ENCODE measurements at places on chromosomes 1 and 21.

GRCh38 chr1:184502161-184502560 lies 115.3 kb downstream of the C1orf21 start:
- DNase-seq, result no peak

- no peak for DNase-seq
Observed at GRCh38 chr1:66730462-66730861, 21.8 kb upstream of the DYNLT5 start.

DNA sequence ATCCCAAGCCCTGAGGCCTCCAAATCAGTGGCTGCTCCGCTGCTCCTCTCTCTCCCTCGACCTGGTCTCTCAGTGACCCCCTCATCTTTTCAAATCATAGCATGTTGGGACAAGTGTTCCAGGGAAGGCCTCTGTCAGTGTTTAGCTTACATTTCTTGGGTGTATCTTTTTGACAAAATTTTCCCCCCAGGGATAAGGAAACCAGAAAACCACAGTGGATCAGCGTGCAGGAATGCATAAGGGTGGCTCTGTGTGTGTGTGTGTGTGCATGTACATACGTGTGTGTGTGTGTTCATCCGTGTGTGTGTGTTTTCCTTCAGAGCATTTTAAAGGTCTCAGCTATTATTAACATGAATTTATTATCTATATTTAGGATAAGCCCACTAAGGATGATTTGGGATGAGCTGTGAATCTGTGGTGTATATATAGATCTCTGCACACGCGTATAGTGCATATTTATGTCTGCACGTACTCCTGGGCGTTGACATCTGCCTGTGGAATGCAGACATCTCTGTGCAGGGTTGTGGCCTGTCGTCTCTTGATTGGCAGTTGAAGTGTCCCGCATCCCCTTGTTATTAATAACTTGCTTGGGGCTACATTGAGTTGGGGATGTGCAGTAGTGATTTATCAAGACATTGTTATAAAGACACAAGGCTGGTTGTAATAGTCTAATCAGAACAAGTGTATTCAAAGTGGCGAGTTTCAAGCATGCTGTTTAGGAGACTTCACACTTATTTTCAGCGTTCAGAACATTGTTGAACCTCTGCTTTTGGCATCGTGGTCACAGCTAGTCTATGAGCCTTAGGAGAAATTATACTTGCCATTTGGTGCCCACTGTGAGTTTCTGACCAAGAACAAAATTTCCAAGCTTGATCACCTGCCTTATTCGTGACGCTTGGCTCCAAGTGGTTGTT lies 55.6 kb downstream of the GALNT2 start:
- DNase-seq, result no peak

GRCh38 chr1:234639961-234640360 lies 30.0 kb upstream of the IRF2BP2 start:
- no peak for DNase-seq

DNA sequence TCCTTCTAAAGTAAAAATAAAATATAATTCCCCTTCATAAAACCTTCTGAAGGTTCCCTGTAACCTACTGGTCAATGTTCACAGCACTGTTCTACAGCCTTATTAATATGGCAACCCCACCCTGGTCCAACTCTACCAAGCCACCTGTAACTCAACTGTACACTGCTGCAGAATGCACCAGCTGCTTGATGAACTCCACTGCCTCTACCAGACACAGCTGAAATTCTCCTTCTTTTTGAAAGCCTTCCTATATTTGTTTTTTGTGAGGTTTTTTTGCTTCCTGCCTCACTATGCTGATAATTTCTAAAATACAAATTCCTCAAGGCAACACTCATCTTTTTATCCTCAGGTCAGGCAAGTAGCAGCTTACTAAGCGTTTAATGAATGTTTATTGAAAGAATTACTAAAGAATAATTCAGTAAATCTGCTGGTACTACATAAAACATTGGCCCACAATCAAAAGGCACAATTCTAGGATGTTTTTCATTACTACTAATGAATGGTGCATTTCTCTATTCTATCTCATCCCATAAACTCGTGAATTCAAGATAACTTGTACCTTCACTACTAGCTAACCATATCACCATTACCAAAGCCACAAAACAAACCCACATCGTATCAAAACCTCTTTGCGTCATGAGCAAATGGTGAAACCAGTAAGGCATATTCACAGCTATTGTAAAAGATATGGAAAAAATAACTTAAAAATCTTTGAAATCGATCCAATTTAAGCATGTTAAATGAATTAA lies 2.4 kb downstream of the SSX2IP start:
- no peak for DNase-seq

GRCh38 chr1:68372487-68372886 lies 77.3 kb downstream of the RPE65 start:
- DNase-seq, result no peak

DNA sequence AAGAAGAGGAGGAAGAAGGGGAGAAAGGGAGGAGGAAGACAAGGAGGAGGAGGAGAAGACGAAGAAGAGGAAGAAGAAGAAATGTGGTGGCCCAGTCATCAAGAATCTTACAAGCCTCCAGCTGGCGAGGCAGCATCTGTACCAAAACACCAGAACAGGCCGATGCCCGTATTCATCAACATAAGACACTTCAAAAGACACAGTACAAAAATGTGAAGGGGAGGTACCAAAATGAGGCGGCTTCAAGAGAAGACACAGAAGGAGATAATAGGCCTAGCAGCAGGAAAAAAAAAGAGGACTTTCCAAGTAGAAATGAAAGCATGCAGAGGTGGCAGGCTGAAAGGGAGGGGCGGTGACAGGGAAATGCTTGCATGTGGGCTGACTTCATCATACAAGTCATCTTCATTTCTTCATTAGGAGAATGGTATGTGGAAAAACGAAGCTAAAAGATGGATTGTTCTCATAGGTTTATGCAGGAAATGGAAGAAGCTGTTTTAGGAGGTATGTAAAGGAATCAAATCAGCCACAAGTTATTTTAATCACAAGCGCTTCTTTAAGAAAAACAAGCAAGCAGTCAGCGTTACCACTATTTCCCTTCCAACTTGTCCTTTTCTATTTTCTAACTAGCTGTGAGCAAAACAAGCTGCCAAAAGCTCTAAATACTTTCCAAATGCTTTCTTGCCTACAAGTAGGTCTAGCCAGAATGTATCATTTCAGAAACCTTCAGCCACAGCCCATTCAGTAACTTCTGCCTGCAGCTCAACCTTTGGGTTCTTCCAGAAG lies 192.3 kb downstream of the SLC45A1 start:
- no peak for DNase-seq

DNA sequence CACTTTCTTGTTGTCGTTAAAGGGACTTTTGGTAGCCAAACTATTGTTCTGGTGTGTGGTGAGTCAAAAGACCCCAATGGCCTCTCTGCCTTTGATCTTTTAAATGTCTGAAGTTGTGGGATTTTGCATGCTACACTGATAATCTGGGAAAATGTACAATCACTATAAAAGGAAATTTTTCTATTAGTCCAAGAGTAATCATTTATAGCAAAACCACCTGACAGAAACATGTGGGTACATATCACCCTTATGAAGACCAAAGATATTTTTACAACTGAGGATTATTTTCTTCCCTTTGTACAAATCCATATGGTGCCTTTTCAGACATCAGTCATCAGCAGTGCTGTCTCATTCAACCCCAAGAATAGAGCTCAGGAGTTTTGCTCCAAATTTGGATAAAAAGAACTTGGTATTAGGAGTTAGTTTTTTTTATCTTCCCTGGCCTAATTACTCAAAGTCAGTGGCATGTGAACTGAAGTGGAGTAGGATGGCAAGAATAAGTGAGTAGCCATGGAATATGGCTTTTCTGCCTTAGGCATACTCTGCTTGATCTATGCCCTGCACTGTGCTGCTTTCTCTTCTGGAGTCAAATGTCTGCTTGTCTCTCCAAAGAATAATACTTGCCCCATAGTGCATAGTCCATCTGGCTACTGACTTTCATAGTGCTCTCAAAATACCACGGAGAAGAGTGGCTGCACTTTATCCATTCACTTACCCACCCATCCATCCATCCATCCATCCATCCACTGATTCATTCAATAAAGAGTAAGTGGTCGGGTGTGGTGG lies 13.5 kb downstream of the GREM2 start:
- no peak for DNase-seq

DNA sequence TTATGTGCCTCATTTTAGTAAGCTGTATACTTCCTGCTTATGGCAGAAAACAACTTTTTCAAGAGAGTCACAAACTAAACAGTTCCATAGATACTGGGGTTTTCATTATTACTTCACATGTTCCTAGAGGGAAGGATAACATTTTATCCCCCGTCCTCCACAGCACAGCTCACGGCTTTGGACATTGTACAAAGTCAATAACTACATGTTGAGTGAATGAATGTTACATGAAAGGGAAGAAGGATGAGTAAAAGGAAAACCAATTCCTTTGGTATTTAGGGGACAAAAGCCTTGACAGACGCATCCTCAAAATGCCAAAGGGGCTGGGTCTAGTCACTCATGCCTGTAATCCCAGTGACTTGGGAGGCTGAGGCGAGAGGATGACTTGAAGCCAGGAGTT lies 14.8 kb downstream of the PI4KB start:
- no peak for DNase-seq

DNA sequence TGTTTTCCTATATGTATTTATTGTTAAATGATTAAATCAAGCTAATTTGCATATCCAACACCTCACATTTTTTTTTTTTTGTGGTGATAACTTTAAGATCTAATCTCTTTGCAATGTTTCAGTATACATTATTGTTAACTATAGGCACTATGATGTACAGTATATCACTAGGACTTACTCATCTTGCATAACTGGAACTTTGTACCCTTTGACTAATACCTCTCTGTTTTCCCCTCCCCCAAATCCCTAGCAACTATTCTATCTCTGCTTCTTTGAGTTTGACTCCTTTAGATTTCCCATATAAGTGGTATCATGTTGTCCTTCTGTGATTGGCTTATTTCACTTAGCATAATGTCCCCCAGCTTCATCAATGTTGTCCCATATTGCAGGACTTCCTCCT lies 9.7 kb upstream of the C1orf53 start:
- no peak for DNase-seq

DNA sequence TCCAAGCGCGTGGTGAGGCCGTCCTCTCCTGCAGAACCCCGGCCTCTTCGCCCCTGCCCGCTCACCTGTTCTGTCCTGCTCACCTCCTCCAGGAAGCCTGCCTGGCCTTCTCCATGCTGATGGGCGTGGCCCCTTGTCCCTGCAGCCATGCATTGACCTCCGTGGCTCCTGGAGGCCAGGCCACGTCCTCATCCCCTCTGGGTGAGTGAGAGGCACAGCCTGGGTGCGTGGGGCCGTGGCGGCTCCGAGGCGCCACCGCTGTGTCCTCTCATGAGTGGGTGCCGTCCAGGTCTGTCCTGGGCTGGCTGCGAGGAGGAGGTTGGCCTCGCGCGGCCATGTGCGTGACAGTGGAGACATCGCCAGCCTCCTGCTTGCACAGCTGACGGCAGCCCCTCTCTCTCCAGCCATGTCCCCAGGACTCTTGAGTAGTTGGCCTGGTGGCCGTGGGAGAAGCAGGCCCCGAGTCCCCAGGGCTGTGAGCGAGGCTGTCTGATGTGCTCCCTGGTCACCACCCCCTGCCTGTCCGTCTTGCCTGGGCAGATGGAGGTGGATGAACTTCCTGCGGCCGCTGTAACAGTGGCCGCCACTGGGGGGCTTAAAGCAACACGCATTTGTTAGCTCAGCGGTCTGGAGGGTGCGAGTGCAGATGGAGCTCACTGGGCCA lies 58.1 kb downstream of the PRKCZ start:
- peak; percentile 85 for DNase-seq

DNA sequence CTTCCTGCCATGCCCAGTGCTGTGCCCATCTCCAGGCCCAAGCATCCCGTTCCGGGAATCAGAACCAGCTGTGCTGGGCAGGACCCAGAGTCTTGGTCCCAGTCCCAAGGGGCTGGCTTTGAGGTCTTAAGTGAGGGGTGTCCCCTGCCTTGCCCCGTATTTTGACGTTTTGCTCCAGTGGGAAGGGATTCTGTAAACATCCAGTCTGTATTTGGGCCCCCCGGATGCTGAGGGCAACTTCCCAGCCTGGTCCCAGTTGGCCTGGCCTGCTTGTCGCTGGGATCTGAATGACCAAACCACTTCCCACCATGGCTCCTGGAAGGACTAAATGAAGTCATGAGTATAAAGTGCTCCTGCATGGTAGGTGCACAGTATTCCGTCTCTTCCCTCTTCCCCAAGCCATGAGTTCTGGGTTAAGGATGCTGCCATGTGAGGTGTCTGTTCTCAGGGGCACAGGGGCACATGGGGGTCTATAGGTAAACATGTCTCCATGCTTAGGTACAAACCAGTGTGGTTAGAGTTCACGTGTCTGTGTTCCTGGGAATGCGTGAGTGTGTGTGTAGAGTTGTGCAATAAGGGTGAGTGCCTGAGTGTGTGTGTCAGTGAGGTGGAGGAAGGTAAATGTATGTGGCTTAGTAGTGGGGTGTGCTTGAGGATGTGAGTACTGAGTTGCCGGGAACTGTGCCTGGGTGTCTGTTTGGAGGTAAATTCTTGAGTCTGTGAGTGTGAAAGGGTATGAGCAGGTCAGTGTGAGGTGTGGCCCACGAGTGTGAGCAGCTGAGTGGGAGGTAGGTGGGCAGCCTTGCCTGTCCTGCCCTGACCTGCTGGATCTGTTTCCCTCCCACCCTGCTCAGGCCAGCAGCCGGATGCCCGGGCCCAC lies 1.5 kb downstream of the B4GALT2 start:
- DNase-seq, result no peak

DNA sequence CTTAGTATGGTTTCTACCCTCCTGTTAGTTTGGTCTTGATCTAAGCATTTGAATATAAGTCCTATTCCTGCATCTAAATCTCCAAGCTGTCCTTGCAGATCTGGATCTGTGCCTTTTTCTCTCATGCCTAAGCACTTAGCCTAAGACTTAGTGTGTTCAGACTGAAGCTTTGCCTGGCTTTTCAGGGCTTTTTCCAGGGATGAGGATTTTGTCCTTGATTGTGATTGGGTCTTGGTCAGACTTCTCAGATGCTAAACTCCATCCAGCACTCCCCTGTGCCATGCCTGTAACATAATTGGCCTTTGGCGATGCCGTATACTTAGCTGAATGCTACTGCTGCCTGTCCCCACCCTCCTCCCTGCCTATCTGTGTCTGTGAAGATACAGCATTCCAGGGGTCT lies 98.1 kb upstream of the NRIP1 start:
- DNase-seq, result no peak

- DNase-seq, result no peak
Observed at GRCh38 chr1:223747838-223748335, 35.5 kb downstream of the CAPN2 start.

DNA sequence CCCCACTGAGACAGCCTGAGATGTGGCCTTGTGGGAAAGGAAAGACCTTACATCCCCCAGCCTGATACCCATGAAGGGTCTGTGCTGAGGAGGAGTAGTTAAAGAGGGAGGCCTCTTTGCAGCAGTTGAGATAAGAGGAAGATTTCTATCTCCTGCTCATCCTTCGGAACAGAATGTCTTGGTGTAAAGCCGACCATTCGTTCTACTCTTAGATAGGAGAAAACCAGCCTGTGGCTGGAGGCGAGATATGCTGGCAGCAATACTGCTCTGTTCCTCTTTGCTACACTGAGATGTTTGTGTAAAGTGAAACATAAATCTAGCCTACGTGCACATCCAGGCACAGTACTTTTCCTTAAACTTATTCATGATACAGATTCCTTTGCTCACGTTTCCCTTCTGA lies 1.5 kb upstream of the CCDC27 start:
- no peak for DNase-seq

Measured in glutamatergic neuron (in vitro differentiated cells).